ENCODE measurements at places on chromosomes 3 and 15.

- DNase-seq: no peak
These were observed 14.0 kb downstream of the NANOGP8 start for GRCh38 chr15:35071106-35071505.

DNA sequence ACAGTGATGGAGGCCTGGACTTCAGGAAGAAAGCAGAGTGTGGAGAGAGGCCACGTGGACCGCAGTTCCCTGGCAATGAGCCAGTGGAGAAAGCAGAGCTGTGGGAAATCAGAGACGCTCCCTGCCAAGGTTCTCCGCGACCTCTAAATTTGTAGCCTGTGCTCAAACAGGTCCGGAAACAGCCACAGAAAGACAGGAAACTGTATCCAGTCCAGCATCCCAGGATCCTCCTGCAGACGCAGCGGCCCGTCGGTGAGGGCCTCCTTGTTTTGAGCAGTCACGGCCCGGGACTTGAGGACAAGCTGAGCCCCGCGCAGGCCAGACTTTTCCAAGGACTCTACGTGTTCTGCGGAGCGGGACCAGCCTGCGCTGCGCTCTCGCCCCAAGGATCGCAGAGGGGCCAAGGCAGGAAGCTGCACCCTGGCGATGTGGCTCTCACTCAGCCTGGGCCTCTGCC is 22.3 kb downstream of the RPSA start:
- no peak for DNase-seq

DNA sequence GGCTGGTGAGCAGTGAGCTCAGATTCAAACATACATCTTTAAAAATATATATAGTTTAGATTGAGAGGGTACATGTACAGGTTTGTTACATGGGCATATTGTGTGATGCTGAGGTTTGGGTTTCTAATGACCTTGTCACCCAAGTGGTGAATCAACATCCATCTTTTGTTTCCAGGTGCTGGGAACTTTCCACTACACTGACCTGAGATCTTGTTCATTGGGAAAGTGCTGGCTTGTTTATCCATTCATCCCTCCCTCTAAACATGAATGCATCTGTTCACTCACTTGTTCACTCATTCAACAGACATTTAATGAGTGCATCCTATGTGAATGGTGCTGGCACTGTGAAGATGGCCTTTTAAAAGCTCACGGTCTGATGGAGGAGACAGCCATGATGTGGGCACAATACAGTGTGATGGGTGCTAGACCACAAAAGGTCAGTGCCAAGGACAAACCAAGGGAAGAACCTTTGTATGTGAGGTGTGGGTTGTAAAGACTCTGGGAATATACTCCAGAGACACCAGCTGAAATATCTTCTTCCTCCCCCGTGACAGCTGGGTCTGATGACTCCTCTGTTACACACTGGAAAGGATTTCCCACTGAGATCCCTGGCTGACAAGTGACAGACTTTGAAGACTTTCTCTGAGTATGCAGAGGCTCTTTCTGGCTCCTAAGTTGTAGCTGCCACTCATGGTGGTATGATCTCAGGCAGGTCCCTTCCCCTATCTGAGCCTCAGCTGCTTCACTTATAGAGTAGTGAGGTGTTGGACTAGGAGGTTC is 16.2 kb upstream of the ITGA11 start:
- DNase-seq: no peak

GRCh38 chr3:142287866-142288638 is 62.7 kb upstream of the GK5 start:
- DNase-seq: no peak

DNA sequence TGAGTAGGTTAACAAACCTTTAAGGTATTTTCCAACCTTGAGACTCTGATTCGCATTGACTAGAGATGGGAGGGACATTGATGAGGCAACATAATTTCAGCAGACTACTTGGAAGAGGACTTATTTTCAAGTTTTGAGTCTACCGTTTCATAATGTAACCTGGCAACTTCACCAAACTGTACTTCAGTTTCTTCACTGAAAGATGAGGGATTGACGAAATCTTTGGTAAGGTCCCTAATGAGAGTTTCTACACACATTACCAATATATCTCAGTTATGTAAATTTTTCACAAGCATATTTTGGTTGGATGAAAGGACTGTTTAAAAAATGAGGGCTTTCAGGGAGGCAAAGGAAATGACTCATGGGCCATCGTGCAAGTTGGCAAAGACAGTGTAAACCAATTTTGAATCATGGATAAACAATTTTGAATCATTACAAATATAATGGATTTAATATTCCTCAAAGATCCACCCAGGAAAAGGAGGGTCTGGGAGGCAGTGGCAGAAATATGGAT is 28.7 kb upstream of the SEMA6D start:
- no peak for DNase-seq

GRCh38 chr3:184050217-184050847 is 2.5 kb upstream of the HTR3C start:
- no peak for DNase-seq

DNA sequence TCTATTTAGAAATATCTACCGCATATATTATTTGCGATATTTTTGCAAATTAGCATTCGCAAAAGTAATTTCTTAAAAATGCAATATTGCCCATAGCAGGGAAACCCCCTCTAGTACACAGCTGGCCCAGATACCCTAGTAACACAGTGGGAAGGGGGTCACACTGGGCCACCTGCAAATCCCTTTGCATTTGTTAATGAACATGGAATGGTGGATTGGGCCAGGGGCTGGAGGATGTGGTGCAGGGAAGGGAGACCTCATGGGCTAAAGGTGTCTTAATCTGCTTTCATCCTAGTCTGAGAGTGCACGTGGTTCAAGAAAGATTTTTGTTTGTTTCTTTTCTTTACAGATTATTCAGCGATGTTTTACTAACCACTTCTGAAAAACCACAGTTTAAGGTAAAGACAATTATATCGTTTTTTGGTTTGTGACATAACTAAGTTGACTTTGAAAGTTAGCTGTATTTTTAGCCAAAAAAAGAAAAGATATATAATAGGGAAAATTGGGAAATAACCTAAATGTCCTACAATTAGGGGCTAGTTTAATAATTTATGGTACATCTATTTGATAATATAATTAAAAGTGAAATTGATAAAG is 30.0 kb downstream of the PDHB start:
- DNase-seq: no peak

- DNase-seq: no peak
These were observed 650 bp downstream of the PYGO1 start for GRCh38 chr15:55587321-55588069.

Data from activated T-cell treated with anti-CD3 and anti-CD28 coated beads, Interleukin-2, amount 50 U/mL, for 4 hours (primary cell).